ENCODE measurements at places on chromosomes 5 and 9.

DNA sequence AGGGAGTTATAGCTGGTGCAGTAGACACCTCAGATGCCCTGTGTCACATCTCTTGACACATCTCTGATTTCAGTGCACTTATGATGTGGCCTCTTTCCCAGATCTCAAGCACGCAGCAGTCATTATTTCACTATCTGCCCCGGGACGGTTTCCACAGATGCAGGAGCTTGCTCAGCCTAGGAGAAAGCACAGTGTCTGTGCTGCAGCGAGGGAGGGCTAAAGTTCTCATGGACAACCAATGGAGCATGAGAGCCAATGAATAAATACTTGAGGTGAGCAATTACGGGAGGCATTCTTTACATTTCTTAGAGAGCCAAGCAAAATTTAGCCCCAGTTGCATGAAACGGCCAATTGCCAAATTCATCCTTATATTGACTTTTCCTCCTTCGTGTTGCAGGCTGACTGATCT, 7.4 kb upstream of the MOB3B start:
- DNase-seq: no peak

DNA sequence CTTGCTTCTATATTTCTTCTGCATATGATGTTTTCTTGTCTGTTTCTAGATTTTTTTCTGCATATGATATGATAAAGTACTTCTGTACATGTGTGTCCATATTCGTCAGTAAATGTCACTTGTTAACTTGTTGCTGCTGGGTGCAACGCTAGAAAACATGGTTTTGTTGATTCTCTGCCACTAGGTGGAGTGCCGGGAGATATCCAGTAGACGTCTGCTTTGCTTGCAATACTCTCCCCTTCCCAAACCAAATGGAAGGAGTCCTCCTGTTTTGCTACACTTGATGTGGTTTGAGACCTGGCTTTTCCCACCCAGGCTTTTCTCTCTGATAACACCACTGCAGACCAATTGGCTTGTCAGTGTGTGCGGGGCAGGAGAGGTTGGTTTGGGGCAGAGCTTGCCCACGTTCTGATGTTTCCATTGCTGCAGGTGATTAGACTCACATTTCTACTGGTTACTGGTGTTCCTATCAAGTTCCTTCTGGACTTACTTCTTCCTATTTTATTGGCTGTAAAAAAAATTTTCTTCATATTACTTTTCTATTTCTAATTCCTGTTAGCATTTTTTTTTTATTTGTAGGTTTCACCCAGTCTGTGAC, 900.0 kb upstream of the CDH10 start:
- peak; percentile 26 for DNase-seq

DNA sequence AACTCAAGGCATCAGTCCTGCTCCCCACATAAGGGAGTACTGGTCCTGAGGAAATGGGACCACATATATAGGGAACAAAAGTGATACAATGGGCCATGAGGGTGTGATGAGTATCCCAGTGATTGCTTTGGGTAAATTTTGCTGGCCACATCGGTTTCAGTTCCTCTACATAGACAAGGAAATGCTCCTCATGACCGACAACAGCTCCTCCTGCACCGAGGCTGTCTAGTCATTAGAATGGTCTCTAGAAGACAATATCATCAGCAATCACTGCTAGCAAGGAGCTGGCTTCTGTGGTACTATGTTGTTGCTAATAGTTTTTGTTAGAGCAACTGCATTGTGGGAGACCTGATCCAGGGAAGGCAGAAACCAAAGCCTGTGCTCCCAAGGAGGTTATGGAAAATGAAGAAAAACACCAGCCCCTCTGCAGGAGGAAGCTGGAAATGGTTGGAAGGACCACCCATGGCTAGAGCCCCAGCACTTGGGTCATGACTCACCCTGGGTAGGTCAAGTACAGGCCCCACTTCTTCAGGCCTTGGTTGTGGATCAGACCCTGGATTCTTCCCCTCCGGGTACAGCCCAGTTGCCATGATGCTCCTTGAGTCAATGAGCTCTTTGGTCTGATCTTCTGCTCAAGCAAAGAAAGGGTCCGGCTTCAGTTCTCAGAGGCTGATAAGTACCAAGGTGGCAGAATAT, 3.4 kb upstream of the CTSL start:
- no peak for DNase-seq

- no peak for DNase-seq
Measured at GRCh38 chr5:170749911-170750431, 33.6 kb upstream of the GABRP start.

DNA sequence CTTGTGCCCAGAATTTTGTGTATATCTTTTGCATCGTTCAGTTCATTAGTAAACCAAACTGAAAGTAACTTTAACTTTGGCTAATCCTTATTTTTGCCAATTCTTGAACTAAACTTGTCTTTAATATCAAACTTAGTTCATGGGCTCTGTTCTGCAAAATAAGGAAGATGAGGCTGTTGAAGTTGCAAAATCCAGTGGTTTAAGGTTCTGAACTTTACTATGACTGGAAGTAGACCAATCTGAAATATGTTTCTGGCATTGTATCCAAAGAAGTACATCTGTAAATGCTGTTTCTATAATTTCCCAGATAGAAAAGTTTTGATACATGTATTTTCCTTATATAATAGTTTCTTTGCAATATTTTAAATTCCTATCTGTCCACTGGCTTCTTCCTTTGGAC, 238.1 kb downstream of the CETN3 start:
- no peak for DNase-seq
